ENCODE measurements at places on chromosomes 13 and 19.

- no peak for DNase-seq
- peaks cover 37% of the 10 kb centered on the region for H3K4me1 ChIP-seq
- H3K27me3 ChIP-seq = no peaks in the 10 kb centered on the region
- H3K4me3 ChIP-seq = no peak overlapping the region
- H3K36me3 ChIP-seq = peaks cover 38% of the 10 kb centered on the region
These were observed 44.6 kb upstream of the GPR183 start for GRCh38 chr13:99351772-99352171.

GRCh38 chr19:39759457-39760184 is 19.0 kb upstream of the LEUTX start:
- DNase-seq = no peak
- no peaks in the 10 kb centered on the region for H3K4me1 ChIP-seq
- H3K36me3 ChIP-seq = no peaks in the 10 kb centered on the region
- H3K4me3 ChIP-seq = no peak overlapping the region
- no peak overlapping the region for H3K27ac ChIP-seq

- no peak overlapping the region for H3K4me3 ChIP-seq
- no peak for DNase-seq
- no peaks in the 10 kb centered on the region for H3K36me3 ChIP-seq
- no peaks in the 10 kb centered on the region for H3K4me1 ChIP-seq
- H3K27me3 ChIP-seq = no peaks in the 10 kb centered on the region
- H3K27ac ChIP-seq = no peak overlapping the region
These were observed 13.5 kb upstream of the VWA8 start for GRCh38 chr13:41974262-41974900.

DNA sequence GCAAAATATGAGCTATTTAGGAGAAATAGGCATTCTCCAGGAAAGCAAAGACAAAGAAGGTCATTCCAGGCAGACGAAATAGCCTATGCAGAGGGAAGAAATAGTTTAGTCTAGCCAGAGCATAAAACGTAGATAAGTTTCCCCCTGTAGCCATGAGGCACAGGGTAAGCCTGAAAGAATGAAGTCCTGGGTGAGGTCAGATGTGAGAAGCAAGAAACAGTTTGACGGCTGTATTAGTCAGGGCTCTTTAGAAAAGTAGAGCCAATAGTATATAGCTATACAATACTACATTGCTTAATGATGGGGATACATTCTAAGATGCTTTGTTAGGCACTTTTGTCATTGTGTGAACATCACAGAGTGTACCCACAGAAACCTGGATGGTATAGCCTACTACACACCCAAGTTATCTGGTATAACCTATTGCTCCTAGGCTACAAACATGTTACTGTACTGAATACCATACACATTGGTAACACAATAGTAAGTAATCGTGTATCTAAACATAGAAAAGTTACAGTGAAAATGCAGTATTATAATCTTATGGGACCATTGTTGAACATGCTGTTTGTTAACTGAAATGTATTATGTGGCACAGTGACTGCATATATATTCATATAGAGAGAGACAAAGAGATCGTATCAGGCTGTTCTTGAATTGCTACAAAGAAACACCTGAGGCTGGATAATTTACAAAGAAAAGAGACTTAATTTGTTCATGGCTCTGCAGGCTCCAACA is 59.3 kb upstream of the WDFY2 start:
- no peak for DNase-seq
- no peak overlapping the region for H3K27ac ChIP-seq
- H3K4me1 ChIP-seq = peaks cover 2% of the 10 kb centered on the region
- no peaks in the 10 kb centered on the region for H3K27me3 ChIP-seq
- no peaks in the 10 kb centered on the region for H3K36me3 ChIP-seq

GRCh38 chr13:40420160-40420740 is 246.2 kb downstream of the FOXO1 start:
- no peak for DNase-seq
- no peak overlapping the region for H3K4me3 ChIP-seq
- no peaks in the 10 kb centered on the region for H3K27me3 ChIP-seq
- H3K36me3 ChIP-seq = no peaks in the 10 kb centered on the region

Measured in SJSA1 (cell line).